ENCODE measurements at places on chromosomes 16 and 17.

GRCh38 chr17:74520016-74520434, 11.2 kb downstream of the CD300LB start:
- no peak for DNase-seq

GRCh38 chr17:82399041-82399441, 19.1 kb upstream of the HEXD start:
- peak; percentile 91 for DNase-seq

DNA sequence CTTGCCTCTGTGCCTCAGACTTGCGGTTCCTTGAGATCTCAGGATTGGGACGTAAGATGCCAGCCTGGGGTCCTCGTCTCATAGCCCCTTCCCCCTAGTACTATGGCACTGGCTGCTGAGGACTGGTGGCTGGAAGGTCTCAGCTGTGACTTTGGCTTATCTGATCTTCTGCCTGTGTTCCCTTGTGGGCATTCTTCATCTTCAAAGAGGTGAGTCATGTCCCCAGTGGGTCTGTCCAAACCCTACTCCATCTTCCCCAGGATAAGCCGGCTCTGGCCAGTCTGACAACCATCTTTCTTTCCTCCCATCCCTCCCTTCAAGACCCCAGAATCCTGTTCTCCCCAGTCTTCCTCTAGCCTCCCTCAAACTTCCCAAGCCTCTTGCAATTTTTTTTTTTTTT, 3.6 kb downstream of the CD19 start:
- no peak for DNase-seq

GRCh38 chr16:62539657-62540056, 503.4 kb upstream of the CDH8 start:
- no peak for DNase-seq

GRCh38 chr16:27929818-27930217, 133.7 kb downstream of the GSG1L start:
- DNase-seq: no peak

DNA sequence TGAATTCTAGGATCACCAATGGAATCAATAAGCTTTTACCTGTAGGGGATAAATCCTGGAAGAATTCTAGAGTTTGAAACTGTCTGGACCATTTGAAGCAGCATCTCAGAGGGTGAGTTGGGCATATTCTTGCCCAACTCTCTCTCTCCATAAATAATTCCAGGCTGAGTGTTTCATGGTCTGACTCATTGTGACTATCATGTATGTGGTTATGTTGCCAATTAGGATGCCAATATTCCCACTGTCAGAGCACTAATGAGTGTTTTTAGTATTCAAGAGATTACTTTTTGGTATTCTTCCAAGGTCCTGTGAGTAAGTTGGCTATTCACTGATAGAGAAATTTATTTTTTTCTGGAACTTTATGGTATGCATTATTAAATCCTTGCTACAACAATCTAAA, 456.9 kb downstream of the TOX3 start:
- DNase-seq: no peak

DNA sequence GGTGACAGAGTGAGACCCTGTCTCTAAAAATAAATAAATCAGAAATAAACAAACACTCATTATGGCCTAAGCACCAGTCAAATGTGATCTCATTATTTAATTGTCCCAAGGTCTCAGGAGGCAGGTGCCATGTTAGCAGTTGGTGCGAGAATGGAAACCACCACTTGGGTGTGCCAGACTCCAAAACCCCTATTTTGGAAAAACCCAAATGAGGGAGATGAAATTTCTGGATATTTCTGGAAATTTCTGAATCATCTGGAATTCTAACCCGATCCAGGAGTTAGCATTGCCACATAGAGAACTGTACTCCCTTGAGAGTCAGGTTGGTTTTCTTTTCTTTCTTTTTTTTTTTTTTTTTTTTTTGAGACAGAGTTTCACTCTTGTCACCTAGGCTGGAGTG, 264.0 kb downstream of the XYLT1 start:
- DNase-seq: no peak

DNA sequence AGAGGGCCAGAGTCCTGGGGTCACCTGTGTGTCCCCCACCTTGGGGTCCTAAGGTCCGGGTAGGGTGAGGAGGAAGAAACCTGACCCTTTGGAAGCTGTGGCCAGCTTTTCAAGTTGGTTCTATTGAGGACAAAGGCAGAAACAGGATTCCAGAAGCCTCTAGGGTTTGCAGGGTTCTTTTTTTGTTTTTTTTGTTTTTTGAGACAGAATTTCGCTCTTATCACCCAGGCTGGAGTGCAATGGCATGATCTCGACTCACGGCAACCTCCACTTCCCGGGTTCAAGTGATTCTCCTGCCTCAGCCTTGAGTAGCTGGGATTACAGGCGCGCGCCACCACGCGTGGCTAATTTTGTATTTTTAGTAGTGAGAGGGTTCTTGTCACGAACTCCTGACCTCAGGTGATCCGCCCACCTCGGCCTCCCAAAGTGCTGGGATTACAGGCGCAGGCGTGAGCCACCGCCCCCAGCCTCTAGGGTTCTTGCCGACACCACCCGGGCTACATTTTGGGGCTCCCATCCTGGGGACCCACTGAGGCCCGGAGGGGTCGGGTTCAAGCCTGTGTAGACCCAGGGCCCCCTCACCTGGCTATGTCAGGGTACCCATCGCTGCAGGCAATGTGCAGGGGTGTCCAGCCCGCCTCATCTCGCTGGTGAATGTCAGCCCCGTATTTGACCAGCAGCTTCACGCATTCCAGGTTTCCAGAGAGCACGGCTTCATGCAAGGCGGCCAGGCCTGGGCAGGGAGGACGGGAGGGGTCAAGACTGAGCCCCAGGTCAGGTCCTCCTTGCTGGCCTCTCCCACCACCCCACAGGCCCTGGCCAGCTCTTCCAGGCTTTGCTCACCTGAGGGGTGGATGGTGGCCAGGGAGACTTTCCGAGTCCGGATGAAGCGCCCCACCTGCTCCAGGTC, 674 bp downstream of the PPP1R27 start:
- DNase-seq: no peak

GRCh38 chr17:44829523-44830358, at the start of gene GJC1:
GJC1 (minus strand) TSS chr17:44830287; CDS start chr17:44805817, 24,470 bp downstream.
- DNase-seq: no peak

DNA sequence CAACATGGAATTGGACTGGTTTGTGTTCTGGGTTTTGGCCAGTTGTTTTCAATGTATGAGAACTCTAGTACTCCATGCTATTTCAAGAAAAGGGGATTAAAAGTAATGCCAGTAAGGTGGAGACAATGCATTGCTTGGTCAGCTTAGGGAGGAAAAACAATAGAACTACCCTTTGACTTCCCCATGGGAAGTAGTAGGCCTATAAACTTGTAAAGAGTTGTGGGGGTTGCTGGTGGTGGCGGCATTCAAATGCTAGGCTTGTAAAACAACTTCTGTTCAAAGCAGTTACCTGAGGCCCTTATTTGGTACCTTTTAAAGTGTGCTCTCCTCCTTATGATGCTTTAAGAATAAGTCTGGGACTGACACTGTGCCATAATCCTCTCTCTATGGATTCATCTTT, 9.4 kb downstream of the MAP3K3 start:
- DNase-seq: no peak

DNA sequence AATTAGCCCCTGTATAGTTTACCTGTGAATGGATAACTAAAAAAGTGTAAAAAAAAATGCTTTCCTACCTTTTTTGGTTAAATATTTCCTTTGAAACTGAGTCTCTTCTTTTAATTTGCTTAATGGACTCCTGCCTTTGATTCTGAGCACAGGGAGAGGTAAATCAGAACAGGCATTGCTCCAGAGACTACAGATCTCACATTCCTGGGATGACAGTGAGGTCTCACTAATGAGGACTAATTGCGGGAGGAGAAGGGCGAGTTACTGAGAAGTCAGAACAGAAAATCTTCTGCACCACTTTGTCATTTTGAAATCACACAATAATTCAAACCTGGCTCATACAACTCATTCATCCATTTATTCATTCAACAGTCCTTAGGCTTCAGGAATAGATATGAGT, 437.0 kb upstream of the ASIC2 start:
- no peak for DNase-seq

DNA sequence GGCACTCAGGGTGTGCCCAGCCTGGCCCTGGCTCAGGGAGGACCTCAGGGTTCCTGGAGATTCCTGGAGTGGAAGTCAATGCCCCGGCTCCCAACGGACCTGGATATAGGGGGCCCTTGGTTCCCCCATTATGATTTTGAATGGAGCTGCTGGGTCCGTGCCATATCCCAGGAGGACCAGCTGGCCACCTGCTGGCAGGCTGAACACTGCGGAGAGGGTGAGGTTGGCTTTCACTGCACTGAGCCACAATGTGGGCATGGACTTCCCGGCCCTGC, 23.6 kb downstream of the USP6 start:
- no peak for DNase-seq

GRCh38 chr17:29982991-29983653, 41.7 kb downstream of the EFCAB5 start:
- DNase-seq: peak; percentile 32

DNA sequence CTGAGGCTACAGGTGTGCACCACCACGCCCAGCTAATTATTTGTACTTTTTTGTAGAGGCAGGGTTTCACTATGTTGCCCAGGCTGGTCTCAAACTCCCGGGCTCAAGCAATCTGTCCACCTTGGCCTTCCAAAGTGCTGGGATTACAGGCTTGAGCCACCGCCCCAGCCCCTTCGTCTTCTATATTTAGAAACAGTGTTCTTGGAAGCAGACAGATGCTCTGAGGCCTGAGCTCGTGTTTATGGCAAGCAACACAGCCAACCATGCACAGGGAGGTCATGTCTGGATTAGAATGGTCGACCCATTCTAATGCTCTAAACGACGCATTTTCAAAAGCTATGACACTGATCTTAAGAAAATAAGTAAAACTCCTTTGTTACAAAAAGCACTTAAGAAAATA, 16.6 kb downstream of the TMEM204 start:
- no peak for DNase-seq

DNA sequence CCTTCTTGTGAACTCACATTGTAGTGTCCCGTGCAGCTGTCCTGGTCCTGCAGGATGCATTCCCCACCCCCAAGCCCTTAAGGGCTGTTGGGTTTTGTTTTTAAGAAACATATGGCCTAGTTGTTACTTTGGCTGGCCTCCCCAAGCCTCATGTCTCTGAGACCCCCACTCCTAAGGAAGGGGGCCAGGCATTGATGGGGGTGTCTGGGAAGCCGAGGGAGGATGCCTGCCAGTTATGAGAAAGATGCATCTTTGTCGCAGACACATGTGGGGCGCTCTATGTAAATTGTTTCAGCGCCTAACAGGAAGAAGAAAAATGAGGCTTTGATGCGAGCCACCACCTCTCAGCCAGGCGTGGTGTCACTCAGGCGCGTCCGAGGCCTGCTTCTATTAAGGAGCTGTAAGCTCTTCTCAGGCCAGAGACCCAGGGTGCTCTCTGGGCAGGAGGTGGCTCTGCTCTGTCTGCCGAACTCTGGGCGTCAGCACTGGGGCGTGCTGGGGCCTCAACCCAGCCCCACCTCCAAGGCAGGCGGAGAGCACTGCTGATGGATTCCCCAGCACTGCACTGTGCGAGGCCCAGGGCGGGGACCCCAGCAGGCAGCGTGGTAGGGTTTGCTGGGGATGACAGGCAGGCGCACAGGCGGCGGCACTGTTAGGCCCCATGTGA, 70.6 kb downstream of the SREBF1 start:
- DNase-seq: no peak

DNA sequence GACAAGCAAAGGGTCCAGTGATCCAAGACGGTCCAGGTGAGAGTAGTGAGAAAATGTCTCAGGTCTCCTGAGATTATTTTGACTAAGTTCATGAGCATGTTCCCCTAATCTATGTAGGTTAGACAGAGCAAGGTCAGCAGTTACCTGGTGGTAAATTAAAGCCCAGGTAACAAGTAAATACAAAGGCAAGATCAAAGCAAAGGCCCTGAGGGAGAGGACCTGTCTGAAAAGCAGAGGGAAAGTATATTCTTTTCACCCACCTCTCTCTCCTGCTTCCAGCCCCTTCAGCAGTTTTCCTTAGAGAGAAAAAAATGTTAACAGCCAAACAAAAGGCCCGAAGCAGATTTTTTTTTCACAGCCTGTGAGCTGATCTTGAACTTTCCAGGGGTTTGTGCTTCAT, 302.7 kb downstream of the MAP2K6 start:
- DNase-seq: no peak

- DNase-seq: no peak
These were observed 185.5 kb downstream of the NTN1 start for GRCh38 chr17:9206741-9207332.

DNA sequence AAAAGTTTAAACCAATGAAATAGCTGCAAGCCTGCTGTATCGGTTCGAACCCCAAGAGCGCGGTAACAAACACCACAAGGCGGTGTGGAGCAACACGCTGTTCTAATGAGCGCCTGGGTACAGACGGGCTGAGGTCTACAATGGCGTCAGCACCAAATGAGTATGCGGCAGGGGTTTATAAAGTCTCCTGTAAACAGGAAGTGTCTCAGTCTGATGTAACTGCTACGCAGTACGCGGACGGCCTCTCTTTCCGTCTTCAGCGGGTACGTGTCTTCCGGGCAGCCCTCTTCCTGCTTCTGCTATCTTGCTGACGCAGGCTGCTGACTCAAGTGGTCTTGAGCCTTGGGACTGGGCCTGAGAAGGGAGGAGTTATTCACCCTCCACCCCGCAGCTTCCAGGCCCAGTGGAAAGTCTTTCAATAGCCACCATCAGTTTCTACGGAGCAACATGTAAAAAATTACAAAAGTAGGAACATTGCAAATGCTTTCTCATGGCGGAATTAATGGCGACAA, 40.5 kb upstream of the KCNJ2 start:
- no peak for DNase-seq

GRCh38 chr17:67093348-67093747, 49.0 kb downstream of the CACNG1 start:
- DNase-seq: no peak

GRCh38 chr16:46828943-46829342, 2.0 kb downstream of the C16orf87 start:
- no peak for DNase-seq

- no peak for DNase-seq
These were observed 545.3 kb upstream of the SALL1 start for GRCh38 chr16:51696376-51696775.

DNA sequence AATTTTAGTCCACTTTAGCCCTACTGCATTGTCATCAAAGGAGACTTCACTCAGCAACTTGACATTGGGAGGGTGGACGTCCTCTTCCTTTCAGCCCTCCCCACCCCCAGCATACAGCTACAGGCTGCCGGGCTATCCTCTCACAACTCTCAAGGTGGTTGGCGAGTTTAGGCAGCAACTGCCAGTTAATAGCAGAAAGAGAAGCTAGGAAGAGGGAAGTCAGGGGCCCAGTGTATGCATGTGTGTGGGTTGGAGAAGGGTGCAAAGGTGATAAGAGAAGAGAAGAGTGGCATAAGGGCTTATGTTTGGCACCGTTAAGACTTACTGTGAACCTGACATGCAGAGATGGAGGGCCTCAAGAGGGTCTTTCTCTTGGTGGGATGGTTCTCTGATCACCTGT, 31.8 kb downstream of the CCL4 start:
- DNase-seq: no peak

- DNase-seq: no peak
These were observed 30.1 kb downstream of the VAC14 start for GRCh38 chr16:70770626-70771552.
